Natural killer cell (primary cell): ENCODE measurements at places on chromosomes 7 and 10. TPM values are rescaled to one million over a fixed set of nuclear protein-coding genes. Genes with fewer than 3 reads are reported as not detected.
A peak's percentile ranks its signal among the peaks of the same experiment; 100 is the strongest.

DNA sequence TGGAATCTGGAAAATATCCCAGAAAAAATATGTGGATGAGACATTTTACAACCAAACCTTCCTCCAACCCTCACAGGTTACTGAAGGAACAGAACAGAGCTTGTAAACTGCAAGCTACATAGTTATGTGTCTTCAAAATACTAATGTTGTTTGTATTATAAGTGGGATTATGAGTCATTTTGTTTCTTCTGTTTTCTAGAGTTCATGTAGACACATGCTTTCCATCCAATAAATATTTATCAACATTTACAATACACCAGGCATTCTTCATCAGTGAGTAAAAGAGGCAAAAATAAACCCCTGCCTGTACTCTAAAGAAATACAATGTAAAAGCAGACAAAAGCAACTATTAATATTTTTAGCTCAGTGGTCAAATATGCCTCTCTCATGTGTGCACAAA is 38.0 kb upstream of the TES start:
- no peak for DNase-seq

GRCh38 chr7:68722044-68722443 is 876.2 kb upstream of the AUTS2 start:
- no peak for DNase-seq

DNA sequence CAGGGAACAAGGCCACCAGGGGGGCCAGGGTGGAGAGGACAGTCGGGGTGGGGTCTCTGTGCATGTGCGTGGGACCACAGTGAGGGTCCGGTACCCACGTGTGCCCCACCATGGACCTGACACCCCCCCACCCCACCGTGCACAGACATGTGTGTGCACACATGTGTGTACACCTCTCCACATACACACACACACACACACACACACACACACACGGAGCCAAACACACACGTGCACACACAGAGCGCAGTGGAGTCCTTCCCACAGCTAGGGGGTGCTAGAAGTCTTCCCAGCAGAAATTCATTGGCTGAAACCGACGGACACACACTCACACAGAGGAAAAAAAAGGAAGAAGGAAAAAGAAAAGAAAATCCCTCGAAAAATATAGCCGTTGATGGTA is 42.8 kb upstream of the GNA12 start:
- no peak for DNase-seq

DNA sequence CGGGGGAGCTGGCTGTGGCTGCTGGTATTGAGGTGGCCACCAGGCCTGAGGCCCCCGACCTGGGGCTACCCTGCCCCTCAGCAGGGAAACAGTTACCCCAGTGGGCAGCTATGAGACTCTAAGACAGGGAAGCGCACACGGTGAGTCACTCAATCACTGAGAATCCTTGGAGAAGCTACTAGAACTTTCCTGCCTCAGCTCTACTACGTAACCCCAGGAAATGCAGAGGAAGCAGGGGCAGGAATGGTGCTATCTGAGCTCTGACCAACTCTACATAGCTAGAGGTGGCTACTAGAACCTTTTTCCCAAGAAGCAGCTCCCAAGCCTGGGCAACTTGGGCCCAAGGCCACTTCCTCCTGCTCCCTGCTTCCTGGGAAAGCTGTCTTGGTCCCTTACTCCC is 11.8 kb downstream of the DNAJB12 start:
- no peak for DNase-seq

GRCh38 chr7:78125884-78126283 is 327.3 kb downstream of the PHTF2 start:
- DNase-seq = no peak

DNA sequence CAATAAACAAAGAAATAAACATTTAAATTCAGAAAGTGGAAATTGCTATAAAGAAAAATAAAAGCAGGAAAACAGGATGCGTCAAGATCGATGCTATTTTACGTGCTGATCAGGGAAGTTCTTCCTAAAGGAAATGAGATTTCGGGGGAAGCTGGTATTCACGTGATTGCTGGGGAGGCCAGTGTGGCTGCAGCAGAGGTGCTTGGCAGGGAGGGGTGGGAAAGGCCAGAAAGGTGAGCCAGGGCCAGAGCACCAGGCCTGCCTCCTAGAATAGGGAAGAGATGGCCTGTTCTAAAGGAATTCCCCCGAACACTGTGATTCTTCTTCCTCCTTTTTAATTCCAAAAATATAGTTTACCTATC is 923 bp upstream of the CREB3L2 start:
- DNase-seq = peak; percentile 22

DNA sequence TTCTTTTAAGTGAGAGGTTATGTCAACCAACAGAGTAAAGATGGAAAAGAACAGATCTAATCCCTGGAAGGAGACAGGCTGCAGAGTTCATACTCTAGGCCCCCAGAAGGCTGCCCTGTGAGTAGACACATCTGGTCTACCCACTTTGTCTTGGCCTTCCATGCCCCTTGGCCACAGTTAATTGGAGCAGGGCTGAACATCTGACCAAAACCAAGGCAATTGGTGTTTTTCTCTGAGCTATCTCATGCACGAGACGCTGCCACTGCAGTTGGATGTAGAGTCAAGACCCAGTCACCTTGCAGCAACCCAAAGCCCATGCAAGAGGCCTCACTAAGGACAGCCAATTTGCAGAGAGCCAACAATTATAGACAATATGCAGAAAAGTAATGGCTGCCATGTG is 9.0 kb downstream of the MYOF start:
- DNase-seq = no peak

DNA sequence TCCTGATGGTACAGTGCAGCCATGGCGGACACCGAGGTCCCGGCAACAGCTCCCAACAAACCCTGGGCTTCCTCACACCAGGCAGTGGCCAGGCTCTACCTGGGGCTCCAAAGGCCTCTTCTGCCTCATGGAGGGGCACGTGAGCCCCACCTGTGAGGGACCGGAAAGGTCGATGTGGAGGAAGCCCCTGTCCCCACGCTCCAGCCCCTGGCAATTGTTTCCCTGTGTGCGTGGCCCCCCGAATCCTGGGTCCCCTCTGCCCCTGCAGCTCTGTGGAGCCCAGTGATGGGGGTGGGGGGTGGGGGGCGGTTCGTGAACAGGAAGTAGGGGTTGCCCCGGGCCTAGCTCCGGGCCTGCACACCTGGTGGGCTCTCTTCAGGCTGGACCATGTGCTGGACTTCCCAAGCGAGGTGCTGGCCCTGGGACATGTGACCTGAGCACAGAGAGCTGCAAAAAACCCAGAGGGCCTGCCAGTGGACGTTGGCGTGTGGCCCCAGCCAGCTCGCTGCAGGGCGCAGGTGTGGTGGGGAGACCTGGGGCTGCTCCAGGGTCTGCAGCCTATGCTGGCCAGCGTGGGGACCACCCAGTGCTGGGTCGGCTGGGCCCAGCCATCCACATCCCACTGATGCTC is 72.6 kb downstream of the INPP5A start:
- no peak for DNase-seq

DNA sequence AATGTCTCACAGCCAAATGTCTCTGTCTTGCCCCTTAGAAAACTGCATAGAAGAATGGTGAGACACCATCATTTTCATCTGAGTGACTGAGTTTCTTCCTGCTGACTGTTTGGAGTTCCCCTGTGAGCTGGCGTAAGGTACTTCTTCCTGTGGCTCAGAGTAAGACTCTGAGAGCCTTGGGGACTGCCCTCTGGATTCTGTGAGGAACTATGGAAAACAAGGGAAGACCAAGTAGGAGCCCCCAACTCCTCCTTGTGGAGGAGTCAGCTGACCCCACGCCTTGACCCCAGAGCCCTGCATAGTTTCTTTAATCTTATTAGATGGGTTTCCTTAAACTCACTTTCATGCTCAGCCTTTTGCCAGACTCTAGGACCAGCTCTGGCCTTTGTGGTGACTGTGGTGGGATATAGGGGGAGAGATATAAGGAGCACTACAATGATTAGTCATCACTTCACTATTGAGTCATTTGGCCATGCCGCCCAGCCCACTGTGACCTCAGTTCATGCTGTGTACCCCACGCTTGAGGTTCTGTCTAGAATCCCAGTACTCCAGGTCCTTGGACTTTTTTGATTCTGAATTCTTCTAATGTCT is 51.8 kb upstream of the FAM133B start:
- peak; percentile 40 for DNase-seq

- DNase-seq = peak; percentile 29
These were observed at the start of gene ECHDC3 for GRCh38 chr10:11742009-11742778. Gene ECHDC3, plus strand, starts transcription at chr10:11742382. Its CDS starts 195 bp downstream, at chr10:11742577.

DNA sequence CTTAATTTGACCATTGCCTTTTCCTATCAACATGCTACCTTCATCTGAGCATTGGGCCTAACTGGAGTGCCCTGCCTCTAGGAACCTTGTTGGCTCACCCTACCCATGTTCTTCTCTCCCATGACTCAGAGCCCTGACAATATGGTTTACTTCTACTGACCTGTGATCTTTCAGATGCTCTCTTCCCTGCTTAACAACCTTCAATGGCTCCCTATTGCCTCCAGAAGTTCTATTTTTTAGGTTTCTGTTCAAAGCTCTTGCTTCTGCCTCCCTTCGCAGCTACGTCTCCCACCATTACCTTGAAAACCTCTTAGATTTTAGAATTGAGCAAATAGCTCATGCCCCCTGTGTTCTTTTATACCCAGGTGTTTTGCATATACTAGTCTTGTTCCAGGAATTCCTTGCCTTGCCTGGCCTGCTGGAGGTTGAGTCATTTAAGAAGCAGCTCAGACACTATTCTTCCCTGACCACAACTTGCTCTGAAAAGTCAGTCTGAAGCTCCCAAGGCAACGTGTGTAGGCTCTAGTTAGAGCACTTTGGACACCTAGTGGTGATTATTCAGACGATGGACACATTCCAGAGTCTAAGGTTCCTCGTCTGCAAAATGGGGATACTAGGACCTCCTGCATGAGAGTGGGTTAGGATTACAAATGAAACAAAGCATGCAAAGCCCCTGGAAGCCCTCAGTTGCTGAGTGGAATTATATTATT is 64.4 kb upstream of the EMX2 start:
- no peak for DNase-seq

DNA sequence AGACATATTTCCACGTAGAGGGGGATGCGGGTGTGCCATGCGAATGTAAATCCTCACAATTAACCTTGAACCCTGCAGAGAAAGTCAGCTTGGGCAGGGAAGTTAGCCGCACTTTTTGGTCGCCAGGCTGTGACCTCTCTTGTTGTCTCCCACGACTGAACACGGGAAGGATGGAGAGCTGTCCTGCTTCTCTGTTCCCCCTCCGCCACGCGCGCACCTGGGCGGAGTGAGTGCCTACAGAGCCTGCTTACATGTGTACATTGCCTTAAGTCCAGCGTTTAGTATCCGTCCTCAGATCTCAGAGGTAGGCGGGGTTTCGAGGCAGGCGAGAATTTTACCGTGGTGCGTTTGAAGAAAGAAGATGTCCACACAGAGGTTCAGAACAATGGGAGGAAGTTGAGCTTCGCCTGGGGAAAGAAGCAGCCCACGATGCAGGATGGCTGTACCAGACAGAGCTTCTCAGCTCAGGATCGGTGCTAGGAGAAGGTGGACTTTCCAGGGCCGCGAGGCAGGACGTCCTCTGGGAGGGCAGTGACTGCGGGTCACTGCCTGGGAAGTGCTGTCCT is 482 bp upstream of the ERCC6 start:
- no peak for DNase-seq

DNA sequence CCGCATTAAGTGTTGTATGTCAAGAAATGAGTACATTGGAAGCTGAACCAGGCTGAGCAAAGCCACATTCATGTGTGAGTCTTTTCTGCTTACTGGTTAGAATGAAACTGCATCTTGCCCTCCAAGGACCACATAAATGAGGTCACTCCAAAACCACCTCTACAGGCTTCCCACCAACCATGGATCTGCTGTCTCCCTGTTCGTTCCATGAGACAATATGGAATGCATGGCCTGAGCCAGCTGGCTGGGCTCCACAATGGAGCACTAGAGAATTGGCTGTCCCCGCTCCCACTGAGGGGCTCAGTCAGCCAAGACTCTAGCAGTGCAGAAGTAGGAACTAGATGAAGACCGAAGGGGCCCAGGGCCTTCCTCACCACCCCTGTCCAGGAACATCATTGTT is 120.8 kb downstream of the TNS3 start:
- DNase-seq = no peak

GRCh38 chr7:90119178-90119971 is 34.9 kb upstream of the STEAP1 start:
- no peak for DNase-seq

- DNase-seq = no peak
These were observed 50.4 kb upstream of the FAM3C start for GRCh38 chr7:121446526-121446925.

- no peak for DNase-seq
These were observed 94.3 kb upstream of the SDK1 start for GRCh38 chr7:3206771-3207191.

- DNase-seq = no peak
These were observed 102.0 kb downstream of the PRKAG2 start for GRCh38 chr7:151774951-151775350.

DNA sequence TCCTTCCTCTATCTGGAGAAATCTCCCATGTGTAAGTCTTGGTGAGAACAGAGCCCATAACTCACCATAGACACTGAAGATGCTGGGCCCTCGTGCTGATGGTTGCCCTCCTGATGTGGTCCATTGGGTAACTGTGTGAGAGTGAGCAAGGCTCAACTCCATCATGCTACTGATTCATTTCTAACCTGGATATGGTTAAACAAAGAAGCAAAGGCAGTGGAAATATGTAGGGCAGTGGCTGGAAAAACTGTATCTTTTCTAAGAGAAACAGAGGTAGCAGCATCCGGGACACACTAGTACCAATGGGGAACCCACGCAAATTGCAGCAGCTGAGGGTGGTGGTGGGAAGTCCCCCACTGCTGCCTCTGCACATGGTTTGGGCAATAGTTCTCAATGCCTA is 221.7 kb downstream of the KLF6 start:
- DNase-seq = no peak

DNA sequence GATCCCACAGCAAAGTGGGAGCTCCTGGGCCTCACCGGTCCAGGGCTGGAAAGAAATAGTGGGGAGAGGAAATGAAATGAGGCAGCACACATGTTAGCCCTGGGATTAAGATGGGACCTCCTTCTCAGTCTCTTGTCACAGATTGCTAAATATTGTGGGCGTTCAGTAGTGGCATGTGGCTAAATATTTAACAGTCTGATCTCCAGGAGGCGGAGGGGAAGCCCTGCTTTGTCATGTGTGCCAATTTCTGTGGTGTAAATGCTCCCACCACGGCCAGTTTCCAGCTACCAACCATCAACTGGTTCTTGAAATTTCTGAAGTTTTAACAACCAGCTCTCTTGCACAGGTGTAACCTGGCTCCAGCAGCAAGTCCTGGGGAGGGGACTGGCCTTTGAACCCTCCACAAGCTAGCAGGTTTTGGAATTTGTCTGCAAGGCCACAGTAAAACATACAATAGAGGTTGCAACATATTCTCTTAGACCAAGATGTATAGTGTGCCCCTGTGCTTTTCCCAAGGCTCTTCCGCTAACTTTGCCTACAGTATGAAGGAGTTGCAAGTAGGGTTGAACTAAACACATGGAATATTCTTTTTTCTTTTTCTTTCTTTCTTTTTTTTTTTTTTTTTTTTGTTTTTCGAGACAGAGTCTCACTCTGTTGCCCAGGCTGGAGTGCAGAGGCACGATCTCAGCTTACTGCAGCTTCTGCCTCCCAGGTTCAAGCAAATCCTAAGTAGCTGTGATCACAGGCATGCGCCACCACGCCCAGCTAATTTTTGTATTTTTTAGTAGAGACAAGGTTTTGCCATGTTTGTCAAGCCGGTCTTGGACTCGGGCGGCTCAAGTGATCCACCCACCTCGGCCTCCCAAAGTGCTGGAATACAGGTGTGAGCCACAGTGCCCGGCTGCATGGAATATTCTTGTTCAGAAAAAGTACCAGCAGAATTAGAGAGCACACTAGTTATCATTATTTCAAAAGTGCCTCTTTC is 103.1 kb upstream of the PCBD1 start:
- DNase-seq = no peak

C10orf143 gene
- 7.1 TPM for total RNA-seq

ANXA8 gene
- total RNA-seq = not detected

RINT1 gene
- 35.1 TPM for total RNA-seq

CALML5 gene
- not detected for total RNA-seq

TSPAN13 gene
- total RNA-seq = 1.4 TPM

HSPA14 gene
- total RNA-seq = 18.9 TPM

TNKS2 gene
- 50.9 TPM for total RNA-seq
